Cardiac ventricle fibroblast (primary cell): ENCODE measurements at places on chromosomes 7 and 10. TPM values are rescaled to one million over a fixed set of nuclear protein-coding genes. Genes with fewer than 3 reads are reported as not detected.

The TRA2A gene
- total RNA-seq = 15.0 and 17.7 TPM in 2 replicates

The HOXA10 gene
- total RNA-seq = not detected in 2 replicates

The DLG5 gene
- total RNA-seq = 28.3 and 31.9 TPM in 2 replicates

The EBLN1 gene
- total RNA-seq = not detected in 2 replicates

The LRRC4 gene
- not detected in 2 replicates for total RNA-seq

The FRG2B gene
- not detected in 2 replicates for total RNA-seq

The CABCOCO1 gene
- not detected in 2 replicates for total RNA-seq

The BTBD16 gene
- not detected in 2 replicates for total RNA-seq

The TMEM130 gene
- total RNA-seq = 8.4 and 9.7 TPM in 2 replicates

The ARL3 gene
- total RNA-seq = 5.3 and 7.2 TPM in 2 replicates

The NACAD gene
- total RNA-seq = 1.7 TPM in 2 replicates

The PON3 gene
- 0.12 and 0.39 TPM in 2 replicates for total RNA-seq

The HABP2 gene
- not detected in 2 replicates for total RNA-seq

The GCK gene
- 0.20 and 0.69 TPM in 2 replicates for total RNA-seq

The PIP gene
- total RNA-seq = not detected in 2 replicates

The FRMPD2 gene
- not detected in 2 replicates for total RNA-seq

The PON1 gene
- not detected in 2 replicates for total RNA-seq

The TSPAN33 gene
- total RNA-seq = 0.15 TPM in 1 of 2 replicates, not detected in the other

The FAM25C gene
- not detected in 2 replicates for total RNA-seq

The ATP6V0A4 gene
- not detected in 2 replicates for total RNA-seq

The MYH16 gene
- total RNA-seq = not detected in 2 replicates

The IFIT2 gene
- total RNA-seq = 4.2 and 5.6 TPM in 2 replicates

The TFPI2 gene
- 87.4 and 112 TPM in 2 replicates for total RNA-seq

The ERCC6 gene
- total RNA-seq = 18.2 and 18.3 TPM in 2 replicates
